ENCODE measurements at places on chromosomes 1 and 21.

GRCh38 chr21:45264146-45264911, 23.4 kb downstream of the POFUT2 start:
- no peak for DNase-seq

- no peak for DNase-seq
Observed at GRCh38 chr1:93864175-93864574, 14.8 kb downstream of the DNTTIP2 start.

DNA sequence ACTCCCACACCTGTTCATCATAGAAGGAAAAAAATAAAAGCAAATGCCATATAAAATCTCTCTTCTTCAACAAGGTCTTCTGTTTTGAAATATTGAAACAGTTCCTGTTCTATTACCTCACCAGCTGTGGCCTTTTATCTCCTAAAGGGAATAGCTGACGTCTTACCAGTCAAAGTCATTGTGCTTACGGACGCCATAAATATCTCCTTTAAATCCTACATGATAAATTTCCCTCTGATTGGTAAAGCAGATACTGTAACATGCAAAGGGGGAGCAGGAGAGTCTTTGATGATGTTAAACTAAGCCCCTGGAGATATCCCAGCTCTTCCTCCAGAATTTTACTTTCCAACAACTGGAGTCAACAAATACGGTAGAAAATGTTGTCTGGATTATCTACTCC, 168.4 kb downstream of the ZC3H11B start:
- DNase-seq = no peak

DNA sequence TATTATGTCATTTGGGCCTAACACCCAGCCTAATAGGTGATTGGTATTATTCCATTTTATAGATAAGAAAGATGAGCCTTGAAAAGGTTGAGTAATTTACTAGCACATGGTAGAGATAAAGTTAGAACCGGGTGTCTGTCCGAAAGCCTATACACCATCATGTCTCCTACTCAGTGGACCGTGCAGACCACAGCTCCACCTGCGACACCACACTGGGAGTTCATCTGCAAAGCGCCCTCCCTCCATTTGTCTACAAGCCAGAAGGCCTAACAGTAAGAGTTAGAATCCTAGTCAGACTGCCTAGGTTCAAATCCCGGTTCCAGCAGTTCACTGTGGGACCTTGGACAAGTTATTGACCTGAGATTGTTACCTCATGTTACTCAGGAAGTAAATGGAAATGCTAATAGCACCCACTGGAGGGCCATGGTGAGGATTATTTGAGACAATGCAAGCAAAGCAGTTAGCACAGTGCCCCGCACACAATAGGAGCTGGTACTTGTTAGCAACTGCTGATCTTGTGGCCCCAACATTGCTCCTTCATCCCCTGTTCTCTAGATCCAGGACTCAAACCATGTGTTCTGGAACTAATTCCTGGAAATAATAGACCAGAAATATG, 20.5 kb downstream of the ARMH1 start:
- DNase-seq = no peak

- no peak for DNase-seq
Observed at GRCh38 chr1:182410138-182410537, 9.7 kb upstream of the TEDDM1 start.

All from stimulated activated CD8-positive, alpha-beta memory T cell treated with anti-CD3 and anti-CD28 coated beads, Interleukin-4, amount 100 ng/mL, for 4 hours (primary cell).